Sigmoid colon (tissue), 7 donors: ENCODE measurements at places on chromosomes 3 and 15. TPM values are rescaled to one million over a fixed set of nuclear protein-coding genes. Genes with fewer than 3 reads are reported as not detected.

Gene ECE2
- 2.9 TPM for total RNA-seq

Gene UACA
- total RNA-seq: 19.1 TPM

Gene SYNM
- total RNA-seq: 731 TPM

Gene ALDH1A2
- total RNA-seq: 12.5 TPM

Gene FOXB1
- total RNA-seq: not detected

Gene FEZF2
- total RNA-seq: not detected

Gene CX3CR1
- total RNA-seq: 0.16 TPM

Gene STRC
- total RNA-seq: under 0.01 TPM

Gene GPR62
- not detected for total RNA-seq

Gene GOLGA6D
- not detected for total RNA-seq

Gene C3orf49
- not detected for total RNA-seq

Gene CLPX
- total RNA-seq: 46.4 TPM

Gene HAUS2
- 18.7 TPM for total RNA-seq

Gene IQCH
- 1.4 TPM for total RNA-seq
